ENCODE measurements at places on chromosomes 6 and 20. TPM values are rescaled to one million over a fixed set of nuclear protein-coding genes. Genes with fewer than 3 reads are reported as not detected.

DNA sequence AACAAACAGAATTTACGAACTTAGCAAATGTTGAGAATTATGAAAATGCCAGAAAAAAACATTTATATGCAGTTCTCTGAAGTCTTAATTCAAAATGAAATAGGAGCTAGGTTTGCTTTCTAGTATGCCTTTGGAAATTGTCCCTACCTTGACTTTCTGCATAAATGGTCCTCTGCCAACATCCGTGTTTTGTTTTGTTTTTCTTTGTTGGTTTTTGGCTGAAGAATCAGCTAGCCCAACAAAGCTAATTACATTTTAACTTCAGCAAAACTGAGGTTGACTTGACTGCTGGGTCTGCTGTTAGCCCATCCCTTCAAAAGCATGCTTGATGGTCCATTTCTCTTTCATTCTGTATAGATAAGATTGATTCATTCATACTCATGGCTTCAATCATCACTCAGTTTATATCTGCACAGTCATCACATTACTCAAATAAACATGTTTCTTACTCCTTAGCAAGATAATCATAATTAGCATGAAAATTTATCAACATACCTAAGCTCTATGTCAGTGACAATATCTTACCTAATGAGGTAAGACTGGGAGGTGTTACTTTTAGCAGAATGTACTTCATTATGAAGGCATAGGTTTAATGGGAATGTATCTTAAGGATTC is 76.4 kb downstream of the ADGRB3 start:
- DNase-seq = no peak

DNA sequence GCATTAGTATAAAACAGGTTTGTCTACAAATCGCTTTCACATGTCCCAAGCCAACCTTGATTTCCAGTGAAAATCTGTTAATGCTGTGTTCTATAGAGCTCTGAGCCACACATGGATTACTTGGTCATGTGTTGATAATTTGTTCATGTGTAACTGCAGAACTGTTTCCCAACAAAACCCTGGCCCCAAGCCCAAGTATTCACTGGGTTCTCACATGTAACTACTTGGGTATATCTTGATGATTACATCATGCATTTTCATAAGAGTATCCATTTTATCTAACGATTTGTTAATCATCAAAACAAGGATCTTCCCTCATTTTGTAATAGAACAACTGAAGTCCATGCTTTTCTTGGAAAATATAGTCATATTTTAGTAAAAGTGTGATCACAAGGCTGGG is 657.6 kb downstream of the PRKN start:
- no peak for DNase-seq

GRCh38 chr6:36334832-36335459 is 1.7 kb downstream of the BNIP5 start:
- no peak for DNase-seq

DNA sequence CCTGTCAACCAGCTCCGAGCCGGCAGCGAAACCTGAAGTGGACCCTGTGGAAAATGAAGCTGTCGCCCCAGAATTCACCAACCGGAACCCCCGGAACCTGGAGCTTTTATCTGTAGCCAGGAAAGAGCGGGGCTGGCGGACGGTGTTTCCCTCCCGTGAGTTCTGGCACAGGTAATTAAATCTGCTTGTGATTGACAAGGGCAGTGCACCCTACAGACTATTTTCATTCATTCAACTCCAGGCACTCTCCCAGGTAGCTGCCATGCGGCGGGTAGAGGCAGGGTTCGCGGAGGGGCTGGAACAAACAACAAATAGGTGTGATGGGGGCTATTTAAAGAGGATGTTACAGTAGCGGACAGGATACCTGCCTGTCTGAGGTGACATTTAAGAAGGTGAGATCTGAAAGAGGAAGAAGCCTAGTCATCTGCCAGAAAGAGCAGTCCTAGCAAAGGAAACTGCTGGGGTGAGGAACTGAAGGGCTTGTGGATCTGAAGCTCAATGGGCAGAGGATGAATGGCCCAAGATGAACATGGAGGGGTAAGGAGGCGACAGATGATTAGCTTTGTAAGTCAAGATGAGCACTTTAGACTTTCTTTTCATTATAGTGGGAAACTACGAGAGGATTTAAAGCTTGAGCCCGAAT is 810 bp downstream of the MRPL18 start:
- DNase-seq = no peak

DNA sequence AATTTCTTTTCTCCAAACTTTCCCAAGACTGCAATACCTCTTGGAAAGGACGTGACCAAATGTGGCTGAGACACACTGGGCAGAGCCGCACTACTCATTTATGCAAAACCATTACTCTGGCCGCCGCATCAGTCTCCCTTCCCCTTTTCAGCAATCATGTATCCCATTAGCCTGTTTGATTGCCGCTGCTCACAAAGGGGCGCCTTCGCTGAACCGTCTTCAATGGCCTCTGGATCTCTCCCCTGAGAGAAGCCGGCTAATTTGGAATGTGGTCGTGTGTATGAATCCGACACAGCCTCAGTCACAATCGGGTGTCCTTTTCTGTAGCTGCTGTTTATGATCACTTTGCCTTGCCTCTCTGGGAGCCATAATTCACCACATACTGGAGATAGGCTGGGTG is 361.1 kb downstream of the ZFAND3 start:
- DNase-seq = no peak

DNA sequence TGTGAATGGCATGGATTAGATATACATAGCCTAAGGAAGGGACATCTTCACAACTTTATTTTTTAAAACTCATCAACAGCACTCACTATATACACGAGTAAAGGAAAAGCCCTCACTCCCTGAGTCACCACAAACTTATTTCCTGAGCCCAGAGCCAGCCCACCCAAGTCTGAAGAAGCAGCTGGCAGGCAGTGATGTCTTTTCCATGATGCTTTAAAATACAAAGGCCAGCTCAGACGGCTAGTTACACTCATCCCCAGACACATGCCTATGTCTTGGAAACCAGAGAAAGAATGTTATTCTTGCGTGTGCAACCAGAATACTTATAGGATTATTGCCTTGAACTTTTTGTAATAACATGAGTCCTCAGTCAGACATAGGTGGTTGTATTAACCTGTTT is 114.4 kb downstream of the ADGRG6 start:
- DNase-seq = no peak

Gene ZSCAN23
- total RNA-seq = 0.60 TPM

Gene TFAP2C
- total RNA-seq = 11.6 TPM

Gene TBCC
- total RNA-seq = 16.4 TPM
